ENCODE measurements at places on chromosomes 2 and 18.

- no peak for DNase-seq
Measured at GRCh38 chr18:35137632-35138031, 96.4 kb downstream of the MAPRE2 start.

- no peak for DNase-seq
Measured at GRCh38 chr2:148103946-148104345, 83.1 kb downstream of the MBD5 start.

- DNase-seq: no peak
Measured at GRCh38 chr2:37394263-37394662, 49.8 kb downstream of the QPCT start.

DNA sequence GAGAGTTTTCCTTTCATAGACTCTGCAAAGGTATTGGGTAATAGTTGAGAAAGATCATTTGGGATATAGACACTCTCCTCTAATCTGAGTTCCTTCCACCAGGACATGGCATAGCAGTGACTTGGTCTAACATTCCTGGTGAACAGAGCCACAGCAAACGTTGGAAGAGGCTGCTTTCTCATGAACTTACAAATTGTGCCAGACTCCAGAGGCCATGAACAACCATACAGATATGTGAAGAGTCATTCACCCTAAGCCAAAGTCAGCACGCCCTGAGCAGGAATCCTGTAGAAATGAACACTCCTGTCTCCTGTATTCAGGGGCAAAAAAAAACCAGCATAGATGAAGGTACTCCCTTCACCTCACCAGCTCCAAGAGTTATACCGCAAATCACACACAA is 152.8 kb downstream of the TMEM18 start:
- no peak for DNase-seq

- no peak for DNase-seq
Measured at GRCh38 chr18:63267975-63268721, 51.4 kb downstream of the BCL2 start.

- DNase-seq: no peak
Measured at GRCh38 chr2:30436859-30437435, 10.1 kb upstream of the LCLAT1 start.

DNA sequence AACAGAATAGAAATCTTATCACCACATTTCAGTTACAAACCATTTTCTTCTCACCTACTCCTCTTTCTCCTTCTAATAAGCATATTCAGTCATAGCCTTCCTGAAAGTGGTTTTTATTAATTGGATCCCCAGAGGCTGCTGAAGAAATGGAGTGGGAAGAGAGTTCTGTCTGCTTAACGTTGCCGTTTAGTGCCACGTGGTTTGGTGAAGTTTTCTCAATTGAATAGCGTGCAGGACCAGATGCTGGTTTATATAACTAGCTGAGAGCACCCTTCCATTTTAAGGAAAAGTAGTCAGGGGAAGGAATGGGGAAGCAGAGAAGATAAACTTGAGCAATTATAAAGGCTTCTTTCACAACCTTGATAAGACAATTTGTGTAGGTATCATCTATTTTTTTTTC is 318.7 kb downstream of the PTH2R start:
- no peak for DNase-seq

- no peak for DNase-seq
Measured at GRCh38 chr2:179532863-179533278, 268.2 kb upstream of the SESTD1 start.

GRCh38 chr2:239171643-239172042 is 229.2 kb downstream of the HDAC4 start:
- no peak for DNase-seq

- no peak for DNase-seq
Measured at GRCh38 chr18:76410660-76411417, 84.2 kb downstream of the ZNF516 start.

DNA sequence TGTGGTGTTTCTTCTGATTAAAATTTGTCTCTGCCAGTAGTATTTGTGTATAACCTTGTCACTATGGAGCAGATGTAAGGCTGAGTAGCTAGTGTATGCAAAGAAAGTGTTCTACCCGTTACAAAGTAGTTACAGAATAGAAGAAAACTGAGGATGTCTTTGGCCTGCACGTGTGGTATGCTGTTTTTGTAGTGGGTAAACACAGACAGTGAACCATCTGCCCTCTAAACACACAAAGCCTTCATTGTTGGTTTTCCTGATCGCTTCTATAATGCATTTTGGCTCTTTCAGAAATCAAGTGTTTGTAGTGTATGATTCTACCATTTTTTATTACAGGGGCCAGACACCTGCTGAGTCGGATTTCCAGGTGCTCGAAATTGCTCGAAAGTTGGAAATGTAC is 61.5 kb downstream of the FARP2 start:
- DNase-seq: peak; percentile 15

GRCh38 chr2:238582159-238582558 is 155.4 kb downstream of the ASB1 start:
- DNase-seq: no peak

DNA sequence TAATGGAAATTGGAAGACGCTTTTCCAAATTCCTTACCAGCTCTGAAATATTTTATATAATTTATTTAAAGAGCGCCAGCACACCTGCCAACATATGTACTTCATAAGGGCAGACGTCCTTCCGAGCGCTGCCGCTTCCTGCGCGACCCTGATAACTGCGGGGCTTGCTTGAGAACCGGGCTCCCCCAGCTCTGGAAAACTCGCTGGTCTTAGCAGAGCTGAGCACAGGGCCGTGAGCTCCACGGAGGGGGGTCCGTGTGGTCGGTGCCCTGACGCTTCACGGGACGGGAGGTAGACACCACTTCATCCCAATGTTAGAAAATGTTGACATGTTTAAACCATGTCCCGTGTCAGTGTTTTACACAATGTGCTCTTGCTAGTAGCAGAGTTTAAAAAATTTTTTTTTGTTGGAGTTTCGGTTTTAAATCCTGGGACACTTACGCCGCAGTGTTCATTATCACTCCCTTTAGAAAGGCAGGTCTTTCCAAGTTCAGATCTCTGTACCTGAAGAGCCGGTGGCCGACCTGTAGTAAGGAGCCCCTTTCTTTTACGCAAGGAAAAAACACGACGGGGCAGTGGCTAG is 1.6 kb downstream of the NFATC1 start:
- DNase-seq: no peak

GRCh38 chr2:40556739-40557138 is 104.8 kb upstream of the SLC8A1 start:
- DNase-seq: no peak

DNA sequence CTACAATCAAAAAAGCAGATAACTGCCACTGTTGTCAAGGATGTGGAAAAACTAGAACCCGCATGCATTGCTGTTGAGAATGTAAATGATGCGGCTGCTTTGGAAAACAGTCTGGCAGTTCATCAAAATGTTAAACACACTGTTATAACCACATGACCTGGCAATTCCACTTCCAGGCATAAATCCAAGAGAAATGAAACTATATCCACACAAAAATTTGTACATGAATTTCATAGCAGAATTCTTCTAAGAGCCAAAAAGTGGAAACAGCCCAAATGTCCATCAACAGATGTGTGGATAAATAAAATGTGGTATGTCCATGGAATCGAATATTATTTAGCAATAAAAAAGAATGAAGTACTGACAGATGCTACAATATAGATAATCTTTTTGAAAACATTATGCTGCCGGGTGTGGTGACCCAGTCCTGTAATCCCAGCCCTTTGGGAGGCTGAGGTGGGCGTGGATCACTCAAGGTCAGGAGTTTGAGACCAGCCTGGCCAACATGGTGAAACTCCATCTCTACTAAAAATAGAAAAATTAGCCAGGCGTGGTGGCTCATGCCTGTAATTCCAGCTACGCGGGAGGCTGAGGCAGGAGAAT is 32.0 kb downstream of the ERCC3 start:
- DNase-seq: no peak

DNA sequence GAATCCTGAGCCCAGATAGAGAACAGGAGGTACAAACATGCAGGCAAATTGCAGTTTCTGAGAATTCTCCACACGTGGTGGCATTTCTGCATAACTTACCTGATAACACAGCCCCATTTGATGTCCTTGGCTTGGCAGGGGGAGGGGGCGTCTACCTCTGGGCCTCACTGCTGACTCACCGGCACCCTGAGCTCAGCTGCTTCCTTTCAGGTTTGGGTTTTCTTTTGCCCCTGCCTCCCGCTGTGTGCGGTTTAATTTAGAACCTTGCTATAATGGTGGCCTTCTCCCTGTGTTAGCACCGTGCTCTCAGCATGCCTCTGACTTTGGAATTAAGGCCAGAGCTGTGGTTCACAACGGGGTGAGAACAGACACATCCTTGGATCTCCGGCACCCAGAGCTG is 4.4 kb downstream of the CTIF start:
- no peak for DNase-seq

DNA sequence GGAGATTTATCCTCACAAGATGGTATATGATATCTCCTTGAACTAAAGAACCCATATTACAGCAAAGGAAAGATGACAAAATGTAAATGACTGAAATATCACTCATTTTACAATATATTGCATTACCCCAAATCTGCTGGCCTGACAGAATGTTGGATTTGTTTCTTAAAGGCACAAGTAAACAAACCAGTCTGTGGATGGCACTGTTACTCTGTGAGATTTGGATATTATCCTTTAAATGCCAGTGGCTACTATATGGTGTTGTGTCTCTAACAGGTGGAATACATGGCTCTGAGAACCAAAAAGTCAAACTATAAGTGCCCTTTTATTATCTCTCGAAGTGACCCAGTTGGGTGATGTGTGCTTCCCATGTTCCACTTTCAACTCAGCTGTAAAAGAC is 125.7 kb downstream of the PDE1A start:
- DNase-seq: no peak

DNA sequence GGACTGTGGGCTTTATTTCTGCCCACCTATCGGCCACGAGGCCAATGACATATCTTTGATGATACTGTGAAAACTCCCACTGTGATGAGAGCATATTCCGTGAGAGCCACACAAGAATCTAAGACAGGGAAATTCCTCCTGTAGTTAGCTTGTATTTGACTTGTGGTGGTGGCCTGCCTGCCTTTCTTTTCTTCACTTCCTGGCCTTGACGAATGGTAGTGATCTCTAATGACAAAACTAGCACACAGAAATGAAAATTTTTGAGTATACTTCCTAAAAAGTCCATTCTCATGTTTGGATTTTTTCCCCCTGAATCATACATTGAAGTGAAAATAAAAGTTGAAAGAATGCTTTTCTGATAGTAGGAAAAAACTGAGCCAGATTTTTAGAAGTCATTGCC is 94.4 kb downstream of the MGAT5 start:
- no peak for DNase-seq

DNA sequence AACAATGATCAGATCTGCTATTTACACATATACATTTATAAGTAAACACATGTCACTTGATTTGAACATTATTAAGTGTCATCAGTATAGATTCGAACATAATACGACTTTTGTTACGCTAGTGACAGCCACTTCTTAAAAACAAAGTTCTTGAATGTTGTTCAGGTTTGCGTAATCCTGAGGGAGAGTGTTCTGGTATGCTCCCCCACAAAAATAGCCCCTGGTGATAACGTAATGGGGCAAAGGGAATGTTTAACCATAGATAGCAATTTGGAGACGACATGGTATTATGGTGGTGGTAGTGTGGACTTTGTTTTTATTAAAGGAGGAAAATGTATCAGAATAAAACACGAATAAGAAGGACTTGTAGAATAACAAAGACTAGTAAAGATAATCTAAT is 90.6 kb downstream of the PLEKHM3 start:
- no peak for DNase-seq

DNA sequence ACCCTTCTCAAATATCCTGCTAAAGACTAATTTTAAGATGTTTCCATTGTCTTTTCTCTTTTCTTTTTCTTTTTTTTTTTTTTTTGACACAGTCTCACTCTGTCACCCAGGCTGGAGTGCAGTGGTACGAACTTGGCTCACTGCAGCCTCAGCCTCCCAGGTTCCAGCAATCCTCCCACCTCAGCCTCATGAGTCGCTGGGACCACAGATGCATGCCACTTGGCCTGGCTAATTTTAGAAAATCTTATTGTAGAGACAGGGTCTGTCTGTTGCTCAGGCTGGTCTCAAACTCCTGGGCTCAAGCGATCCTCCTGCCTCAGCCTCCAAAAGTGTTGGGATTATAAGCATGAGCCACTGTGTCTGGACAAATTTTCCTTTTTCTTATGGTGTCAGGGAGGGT is 167.5 kb downstream of the MCFD2 start:
- DNase-seq: no peak

DNA sequence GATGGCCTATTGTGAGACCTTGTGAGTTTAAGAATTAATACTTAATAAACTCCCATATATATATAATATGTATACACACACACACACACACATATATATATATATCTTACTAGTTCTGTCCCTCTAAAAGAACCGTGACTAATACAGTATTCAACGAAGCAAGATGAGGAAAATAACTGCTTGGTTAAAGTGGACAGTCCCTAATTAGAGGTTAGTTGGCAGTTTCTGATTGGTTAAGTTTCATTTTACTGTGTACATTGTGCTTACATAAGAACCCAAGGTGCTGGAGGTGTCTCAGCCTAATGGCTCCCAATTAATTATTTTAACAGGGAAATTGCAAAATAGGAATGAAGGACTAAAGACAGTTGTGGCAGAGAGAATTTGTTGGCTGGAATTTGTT is 132.1 kb downstream of the STRN start:
- DNase-seq: no peak

GRCh38 chr2:176733698-176734430 is 464.6 kb downstream of the MTX2 start:
- no peak for DNase-seq

- no peak for DNase-seq
Measured at GRCh38 chr2:44596537-44597320, 235.0 kb downstream of the CAMKMT start.

- no peak for DNase-seq
Measured at GRCh38 chr18:50393802-50394201, 19.0 kb downstream of the SKA1 start.

DNA sequence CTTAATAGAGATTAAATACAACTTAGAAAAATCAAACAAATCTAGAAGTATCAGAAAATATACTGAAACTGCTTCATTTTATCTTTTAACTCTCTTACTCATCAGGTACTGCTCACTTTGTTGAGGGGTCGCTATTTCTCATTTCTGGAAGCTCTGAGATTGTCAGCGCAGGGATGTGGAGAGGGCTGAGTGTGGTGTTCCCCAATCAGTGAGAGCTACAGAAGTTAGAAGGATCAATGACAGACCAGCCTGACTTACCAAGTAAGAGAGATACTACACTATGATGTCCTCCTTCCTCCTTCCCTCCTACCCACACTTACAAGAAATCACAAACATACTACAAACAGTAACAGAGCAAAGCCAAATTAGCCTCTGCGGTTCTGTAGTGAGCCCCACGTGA is 8.1 kb downstream of the GCFC2 start:
- no peak for DNase-seq

- DNase-seq: no peak
Measured at GRCh38 chr2:68134554-68134953, 23.1 kb upstream of the PNO1 start.
